OCI-M1 (cell line): ENCODE measurements at places on chromosomes 5 and 9.

- DNase-seq = no peak
These were observed 112.5 kb downstream of the CTNND2 start for GRCh38 chr5:11791792-11792191.

DNA sequence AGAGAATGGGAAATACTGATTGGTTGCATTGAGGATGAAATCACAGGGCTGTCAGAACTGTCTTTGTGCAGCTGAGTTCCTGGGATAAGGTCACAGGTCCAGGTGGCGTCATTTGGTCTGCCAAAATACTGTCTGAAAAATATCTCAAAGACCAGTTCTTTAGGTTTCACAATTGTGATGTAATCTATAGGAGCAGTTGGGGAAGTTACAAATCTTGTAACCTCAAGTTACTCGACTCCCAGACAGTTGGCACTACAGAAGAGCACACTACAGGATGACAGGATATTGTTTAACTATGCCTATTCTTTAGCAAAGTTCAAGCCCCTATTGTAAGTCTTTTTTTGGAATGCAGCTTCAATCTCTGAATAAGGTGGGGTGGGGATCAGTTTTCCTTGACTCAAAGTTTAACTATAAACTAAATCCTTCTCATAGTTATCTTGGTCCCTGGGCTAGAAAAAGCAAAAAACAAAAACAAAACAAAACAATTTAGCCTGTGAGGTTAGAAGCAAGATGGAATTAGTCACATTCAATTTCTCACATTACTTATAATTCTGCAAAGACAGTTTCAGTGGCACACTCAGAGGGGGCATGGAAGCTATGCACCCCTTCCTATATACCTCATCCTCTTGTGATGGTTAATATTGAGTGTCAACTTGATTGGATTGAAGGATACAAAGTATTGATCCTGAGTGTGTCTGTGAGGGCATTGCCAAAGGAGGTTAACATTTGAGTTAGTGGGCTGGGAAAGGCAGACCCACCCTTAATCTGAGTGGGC, 276.0 kb downstream of the AUH start:
- peak; percentile 91 for DNase-seq

- DNase-seq = peak; percentile 63
These were observed 202.0 kb upstream of the NR3C1 start for GRCh38 chr5:143605403-143606005.

DNA sequence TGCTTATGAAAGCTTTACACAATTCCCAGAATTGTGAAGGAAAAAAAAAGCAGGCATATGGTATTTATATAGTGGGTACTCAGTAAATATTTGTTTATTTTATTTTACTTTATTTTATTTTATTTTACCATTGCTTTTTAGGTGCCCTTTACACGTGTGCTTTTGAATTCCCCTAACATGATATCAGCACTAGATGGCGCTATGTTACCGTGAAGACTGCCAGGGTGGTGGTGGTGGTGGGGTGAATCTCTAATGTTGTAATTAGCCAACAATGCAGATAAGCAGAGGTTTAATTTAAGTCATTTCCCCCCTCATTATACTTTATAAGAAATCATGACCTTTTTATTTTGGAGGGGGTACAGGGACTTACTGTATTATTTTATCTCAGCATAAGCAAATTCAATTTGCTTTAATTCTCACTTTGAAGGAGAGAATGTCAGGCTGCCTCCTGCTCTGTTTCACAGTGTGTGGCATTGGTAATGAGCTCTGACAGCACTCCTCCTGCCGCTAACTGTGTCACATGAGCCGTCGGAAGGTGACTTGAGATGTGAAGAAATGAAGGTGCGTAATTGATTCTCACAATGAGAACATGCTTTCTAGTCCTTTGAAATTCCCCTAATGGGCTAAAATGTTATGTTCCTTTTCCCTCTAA, 165.6 kb downstream of the YTHDC2 start:
- DNase-seq = peak; percentile 41

GRCh38 chr9:84271531-84271900, 69.0 kb downstream of the SLC28A3 start:
- DNase-seq = no peak

DNA sequence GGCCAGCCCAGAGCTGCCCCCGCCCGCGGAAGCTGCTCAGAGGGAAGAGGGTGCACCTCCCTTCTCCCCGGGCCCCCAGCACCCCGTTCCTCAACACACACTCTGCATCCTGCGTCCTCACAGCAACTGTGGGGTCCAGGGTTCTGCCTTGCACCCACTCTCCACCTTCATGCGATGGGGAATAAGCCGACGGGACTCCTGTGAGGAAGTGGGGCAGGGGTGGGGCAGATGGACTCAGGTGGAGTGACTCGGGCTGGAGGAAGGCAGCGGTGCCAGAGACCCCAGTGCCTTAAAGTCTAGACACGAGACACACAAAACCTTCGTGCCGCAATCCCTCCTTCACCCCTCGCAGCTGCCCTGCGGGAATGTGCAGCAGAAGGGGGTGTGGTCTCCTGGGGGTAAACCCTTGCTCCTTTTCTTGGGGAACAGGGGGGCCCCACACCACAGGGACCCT, 8.6 kb downstream of the BRD3 start:
- no peak for DNase-seq

DNA sequence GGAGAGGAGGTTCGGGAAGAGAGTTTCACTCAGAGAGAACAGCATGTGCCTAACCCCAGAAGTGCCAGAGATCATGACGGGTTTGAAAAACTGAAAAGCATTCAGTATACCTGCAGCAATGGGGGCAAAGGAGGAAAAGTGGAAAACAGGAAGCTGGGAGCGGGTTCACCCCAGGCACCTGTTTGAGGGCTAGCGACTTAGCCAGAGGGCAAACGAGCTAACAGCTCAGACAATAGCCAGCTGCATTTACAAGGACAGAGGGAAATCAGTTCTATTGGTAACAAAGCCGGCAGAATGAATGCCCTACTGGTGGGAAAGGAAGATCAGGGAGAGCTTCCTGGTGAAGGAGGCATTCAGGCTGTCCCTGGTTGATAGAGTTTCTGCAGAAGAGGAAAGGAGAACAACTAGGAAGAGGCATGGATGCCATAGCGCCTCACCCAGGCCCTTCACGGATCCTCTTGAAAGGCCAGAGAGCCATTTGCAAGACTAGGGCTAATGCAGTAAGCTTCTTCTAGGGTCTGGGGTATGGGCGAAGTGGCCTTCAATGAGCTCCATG, 141.7 kb upstream of the ADRA1B start:
- DNase-seq = no peak

GRCh38 chr5:1130218-1130946, 18.5 kb upstream of the SLC12A7 start:
- DNase-seq = no peak

DNA sequence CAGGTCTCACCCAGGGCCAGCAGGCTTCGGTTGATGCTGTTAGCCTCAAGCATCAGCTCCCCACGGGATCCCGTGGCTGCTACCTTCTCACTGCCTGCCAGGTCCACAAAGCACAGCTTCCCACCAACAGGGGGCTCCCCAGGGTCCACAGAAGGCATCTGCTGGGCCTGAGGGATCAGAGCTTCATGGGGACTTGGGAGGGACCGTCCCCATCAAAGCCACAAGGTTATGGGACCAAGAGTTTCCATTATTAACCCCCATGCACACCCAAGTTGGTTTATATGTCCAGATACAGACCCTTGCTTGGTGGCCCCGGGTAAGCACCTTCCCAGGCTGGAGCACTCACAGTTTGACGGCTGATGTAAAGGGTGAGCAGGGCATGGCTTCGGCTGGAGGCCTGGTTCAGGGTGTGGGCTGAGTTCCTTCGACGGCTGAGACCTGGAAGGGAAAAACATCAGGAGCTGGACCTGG, 3.0 kb downstream of the KIF12 start:
- DNase-seq = no peak

DNA sequence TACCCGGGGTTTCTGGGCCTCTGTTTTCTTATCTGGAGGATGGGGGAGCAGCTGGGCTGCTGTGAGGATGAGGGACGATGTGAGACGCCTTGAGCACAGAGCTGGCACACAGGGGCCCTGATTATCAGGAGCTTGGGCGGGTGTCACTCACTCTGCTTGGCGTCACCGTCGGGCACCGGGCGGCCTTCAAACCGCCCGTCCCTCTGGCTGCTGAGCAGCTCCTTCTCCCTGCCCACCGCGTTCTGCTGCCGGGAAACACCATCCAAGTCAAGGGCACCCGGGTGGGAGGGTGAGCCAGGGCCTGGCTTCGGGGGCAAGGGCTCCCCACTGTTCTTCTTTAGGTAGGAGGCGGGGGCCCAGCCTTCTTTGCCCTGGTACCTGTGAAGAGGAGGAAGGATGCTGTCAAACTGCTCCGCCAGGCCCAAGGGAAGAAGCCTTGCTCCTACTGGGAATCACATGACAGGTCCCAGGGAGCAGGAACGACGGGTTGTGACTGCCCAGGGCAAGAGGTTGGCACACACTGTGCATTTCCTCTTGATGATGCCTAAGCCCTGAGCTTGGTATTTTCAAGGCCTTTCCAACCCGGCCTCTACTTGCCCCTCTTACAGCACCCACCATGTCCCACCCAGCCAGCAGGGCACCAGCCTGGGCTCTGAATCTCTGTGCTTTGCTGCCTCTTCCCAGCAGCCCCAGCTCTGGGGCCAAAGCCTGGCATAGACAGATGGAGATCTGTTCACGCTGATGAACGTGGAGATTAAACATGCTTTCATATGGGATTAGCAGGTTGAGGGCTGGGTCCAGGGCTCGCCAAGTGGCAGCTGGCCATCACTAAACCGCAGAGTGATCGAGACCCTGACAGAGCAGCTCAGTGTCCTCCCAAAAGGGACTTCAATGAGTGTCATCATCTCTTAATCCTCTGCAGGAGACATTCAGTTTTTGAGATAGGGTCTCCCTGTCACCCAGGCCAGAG, 66.9 kb upstream of the UBTD2 start:
- no peak for DNase-seq
